Type B pancreatic cell (in vitro differentiated cells): ENCODE measurements at places on chromosomes 5 and 9. TPM values are rescaled to one million over a fixed set of nuclear protein-coding genes. Genes with fewer than 3 reads are reported as not detected.

- H3K27ac ChIP-seq: no peak overlapping the region
- peaks cover 8% of the 10 kb centered on the region for H3K4me1 ChIP-seq
- peaks cover 13% of the 10 kb centered on the region for H3K36me3 ChIP-seq
- no peak overlapping the region for H3K4me3 ChIP-seq
Measured at GRCh38 chr5:78377718-78378105, 17.3 kb downstream of the SCAMP1 start.

Gene PCA3
- total RNA-seq: 0.33 TPM in 1 of 2 replicates, not detected in the other

- H3K27me3 ChIP-seq: no peaks in the 10 kb centered on the region
- peaks cover 5% of the 10 kb centered on the region for H3K4me1 ChIP-seq
- H3K27ac ChIP-seq: peak overlapping the region; percentile 77
- DNase-seq: no peak
- no peaks in the 10 kb centered on the region for H3K36me3 ChIP-seq
- H3K4me3 ChIP-seq: peak overlapping the region; percentile 89
Measured at GRCh38 chr9:136886610-136887597, 588 bp downstream of the TRAF2 start.

DNA sequence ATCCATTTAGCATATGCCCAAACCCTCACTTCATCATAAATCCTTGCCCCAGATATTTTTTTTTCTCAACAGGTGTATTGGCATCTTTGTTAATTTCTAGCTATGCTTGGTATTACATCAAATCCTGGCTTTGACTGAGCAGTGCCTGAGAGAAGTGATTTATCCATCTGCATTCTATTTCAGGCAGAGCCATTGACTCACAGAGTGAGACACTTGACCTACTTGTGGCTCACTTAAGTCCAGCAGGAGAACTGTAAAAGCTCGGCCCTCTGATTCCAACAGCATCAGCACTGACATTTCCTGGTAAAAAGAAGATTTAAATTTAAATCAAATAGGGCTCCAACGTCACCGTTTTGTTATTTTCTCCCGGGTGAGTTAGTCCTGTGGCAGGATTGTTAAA is 93.4 kb downstream of the PLK2 start:
- DNase-seq: no peak
- H3K27me3 ChIP-seq: no peaks in the 10 kb centered on the region
- H3K4me1 ChIP-seq: no peaks in the 10 kb centered on the region
- H3K4me3 ChIP-seq: no peak overlapping the region

GRCh38 chr9:27564670-27565069 is 8.6 kb downstream of the C9orf72 start:
- H3K4me1 ChIP-seq: peaks cover 13% of the 10 kb centered on the region
- no peak for DNase-seq
- peaks cover 12% of the 10 kb centered on the region for H3K36me3 ChIP-seq
- no peaks in the 10 kb centered on the region for H3K27me3 ChIP-seq
- no peak overlapping the region for H3K4me3 ChIP-seq
- no peak overlapping the region for H3K27ac ChIP-seq

DNA sequence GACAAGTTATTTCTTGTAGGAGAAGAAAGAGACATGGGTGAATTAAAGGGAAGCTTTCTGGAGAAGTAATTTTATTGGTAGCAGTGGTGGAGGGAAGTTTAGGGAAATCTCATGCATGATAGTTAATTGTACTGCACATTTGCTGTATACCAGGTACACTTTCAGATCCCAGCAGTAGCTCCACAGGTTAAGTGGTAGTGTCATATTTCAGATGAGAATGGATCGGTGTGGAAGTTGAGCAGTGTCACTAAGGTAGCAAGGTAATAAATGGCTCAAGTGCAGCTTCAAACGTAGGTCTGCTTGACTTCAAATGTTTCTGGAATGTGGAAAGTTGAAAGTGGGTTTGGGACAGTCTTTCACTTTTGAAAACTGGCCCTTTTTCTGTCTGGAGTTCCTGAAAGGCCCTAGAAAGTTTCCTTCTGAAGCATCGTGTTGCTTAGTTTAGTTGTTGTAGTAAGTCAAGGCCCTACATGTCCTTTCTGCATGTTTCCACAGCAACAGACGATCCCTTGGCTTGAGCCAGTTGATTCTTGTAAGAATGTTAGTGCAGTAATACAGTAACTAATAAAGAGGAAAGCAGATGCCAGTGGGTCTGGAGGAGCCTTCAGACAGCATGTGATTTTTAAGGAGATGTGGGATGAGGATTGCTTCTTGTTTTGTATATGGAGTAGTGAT is 3.7 kb downstream of the CLTA start:
- no peak for DNase-seq
- H3K4me1 ChIP-seq: peaks cover 40% of the 10 kb centered on the region
- H3K27me3 ChIP-seq: no peaks in the 10 kb centered on the region
- H3K36me3 ChIP-seq: peaks cover 17% of the 10 kb centered on the region
- H3K4me3 ChIP-seq: peak overlapping the region; percentile 94

GRCh38 chr5:159601216-159601615 is 270.9 kb upstream of the IL12B start:
- no peak for DNase-seq
- H3K27me3 ChIP-seq: no peaks in the 10 kb centered on the region

Gene SCGB3A2
- total RNA-seq: 1.4 TPM in 1 of 2 replicates, not detected in the other

Gene THBS4
- total RNA-seq: 8.8 and 16.6 TPM in 2 replicates
